GM23248 (cell line): ENCODE measurements at places on chromosomes 2 and 18. TPM values are rescaled to one million over a fixed set of nuclear protein-coding genes. Genes with fewer than 3 reads are reported as not detected.

The TUBB8B gene
- total RNA-seq: not detected in 2 replicates

The MC4R gene
- total RNA-seq: 0.32 TPM in 1 of 2 replicates, not detected in the other

The RAB17 gene
- total RNA-seq: 0.76 and 1.7 TPM in 2 replicates

The IL37 gene
- not detected in 2 replicates for total RNA-seq

The ITGA6 gene
- 45.4 and 47.7 TPM in 2 replicates for total RNA-seq

The SLC66A3 gene
- 34.9 and 46.4 TPM in 2 replicates for total RNA-seq

- no peak overlapping the region for H3K27ac ChIP-seq
- H3K4me3 ChIP-seq: peak overlapping the region; percentile 27
- no peaks in the 10 kb centered on the region for H3K27me3 ChIP-seq
- H3K36me3 ChIP-seq: no peaks in the 10 kb centered on the region
- DNase-seq: peak; percentile 53
Observed at GRCh38 chr2:48332286-48332685, 197.7 kb upstream of the STON1 start.

GRCh38 chr2:229160180-229160579 is 110.9 kb downstream of the PID1 start:
- H3K4me3 ChIP-seq: no peak overlapping the region
- no peaks in the 10 kb centered on the region for H3K36me3 ChIP-seq
- H3K4me1 ChIP-seq: no peaks in the 10 kb centered on the region
- H3K27me3 ChIP-seq: no peaks in the 10 kb centered on the region
- H3K27ac ChIP-seq: no peak overlapping the region

DNA sequence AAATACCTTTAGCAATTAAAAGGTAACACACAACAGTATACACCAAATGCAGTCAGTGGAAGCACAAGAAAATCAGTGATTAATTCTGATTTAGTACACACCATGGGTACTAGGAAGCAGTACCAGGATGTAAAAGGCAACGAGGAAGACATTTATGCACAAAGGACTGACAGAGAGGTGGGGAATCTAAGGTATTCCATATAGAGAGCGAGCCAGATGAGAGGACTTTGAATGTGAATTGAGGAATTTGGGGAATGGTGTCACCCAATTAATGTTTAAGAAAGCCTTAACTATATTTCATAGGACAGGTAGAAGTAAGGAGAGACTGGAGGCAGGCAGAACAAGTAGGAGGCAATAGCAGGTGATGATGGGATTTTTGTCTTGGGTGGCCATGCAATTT is 11.7 kb downstream of the CPS1 start:
- no peak overlapping the region for H3K4me3 ChIP-seq
- no peak overlapping the region for H3K27ac ChIP-seq
- no peaks in the 10 kb centered on the region for H3K36me3 ChIP-seq
- no peak for DNase-seq
- no peaks in the 10 kb centered on the region for H3K4me1 ChIP-seq

DNA sequence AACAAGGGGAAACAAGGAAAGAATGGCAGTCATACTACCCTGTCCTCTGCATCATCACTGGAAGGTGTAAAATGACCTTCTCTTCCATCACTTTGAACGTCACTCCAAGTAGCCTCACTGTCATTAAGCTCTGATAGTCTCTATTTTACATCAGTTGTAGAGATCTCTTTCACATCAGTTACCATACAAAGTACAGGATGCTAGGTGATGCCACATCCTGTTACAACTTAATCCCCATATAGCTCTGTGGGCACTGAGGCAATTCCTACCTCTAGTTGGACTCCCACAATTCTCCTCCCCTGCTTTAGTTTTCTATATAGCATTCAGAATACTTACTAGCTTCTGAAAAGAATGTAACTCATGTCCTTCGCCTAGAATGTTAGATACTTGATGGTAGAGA is 55.1 kb upstream of the TTC27 start:
- DNase-seq: no peak
- H3K36me3 ChIP-seq: peaks cover 21% of the 10 kb centered on the region
- no peaks in the 10 kb centered on the region for H3K27me3 ChIP-seq
- H3K27ac ChIP-seq: no peak overlapping the region
- no peaks in the 10 kb centered on the region for H3K4me1 ChIP-seq
- H3K4me3 ChIP-seq: no peak overlapping the region

- H3K27ac ChIP-seq: no peak overlapping the region
- H3K27me3 ChIP-seq: no peaks in the 10 kb centered on the region
Observed at GRCh38 chr2:220103596-220103995, 476.2 kb downstream of the SLC4A3 start.

DNA sequence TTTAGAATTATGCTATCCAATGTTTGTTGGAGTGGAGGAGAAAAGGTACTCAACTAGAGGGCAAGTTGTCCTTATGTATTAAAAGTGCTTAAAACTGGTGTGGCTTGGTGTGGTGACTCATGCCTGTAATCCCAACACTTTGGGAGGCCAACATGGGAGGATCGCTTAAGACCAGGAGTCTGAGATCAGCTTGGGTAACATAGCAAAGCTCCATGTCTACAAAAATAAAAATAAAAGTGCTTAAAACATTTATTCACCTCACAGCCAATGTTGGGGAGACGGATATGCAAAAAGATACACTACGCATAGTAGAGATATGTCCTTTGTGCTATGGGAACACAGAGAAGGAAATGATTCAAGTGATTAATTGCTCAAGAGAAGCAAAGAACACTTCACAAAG is 19.3 kb upstream of the TNFAIP6 start:
- no peak overlapping the region for H3K4me3 ChIP-seq
- DNase-seq: peak; percentile 41
- H3K27me3 ChIP-seq: no peaks in the 10 kb centered on the region
- H3K27ac ChIP-seq: peak overlapping the region; percentile 43
- no peaks in the 10 kb centered on the region for H3K36me3 ChIP-seq
- peaks cover 28% of the 10 kb centered on the region for H3K4me1 ChIP-seq

DNA sequence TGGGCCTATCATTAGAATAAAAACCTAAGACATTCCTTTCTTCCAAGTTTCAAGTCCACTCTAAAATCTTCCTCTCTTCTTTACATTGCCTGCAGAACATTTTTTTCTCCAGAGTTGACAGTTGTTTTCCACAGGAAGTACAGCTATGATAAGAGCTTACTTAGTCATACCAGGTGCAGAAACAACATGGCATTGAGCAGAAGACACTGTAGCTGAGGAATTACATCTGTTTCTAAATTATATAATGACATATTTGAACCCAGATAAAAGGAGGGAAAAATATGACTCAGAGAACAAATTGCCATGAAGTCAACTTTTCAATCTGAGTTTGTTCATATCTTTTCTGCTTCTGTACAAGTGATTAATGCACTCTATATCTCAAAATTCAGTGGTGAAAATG is 30.2 kb downstream of the CMPK2 start:
- no peak for DNase-seq
- H3K4me3 ChIP-seq: no peak overlapping the region
- no peaks in the 10 kb centered on the region for H3K36me3 ChIP-seq
- no peaks in the 10 kb centered on the region for H3K27me3 ChIP-seq

GRCh38 chr2:71173096-71173495 is 42.7 kb downstream of the MPHOSPH10 start:
- H3K27me3 ChIP-seq: peaks cover 3% of the 10 kb centered on the region; the same call in 1 of the 2 replicates
- no peak overlapping the region for H3K27ac ChIP-seq
- no peaks in the 10 kb centered on the region for H3K4me1 ChIP-seq
- no peaks in the 10 kb centered on the region for H3K36me3 ChIP-seq
- no peak overlapping the region for H3K4me3 ChIP-seq

DNA sequence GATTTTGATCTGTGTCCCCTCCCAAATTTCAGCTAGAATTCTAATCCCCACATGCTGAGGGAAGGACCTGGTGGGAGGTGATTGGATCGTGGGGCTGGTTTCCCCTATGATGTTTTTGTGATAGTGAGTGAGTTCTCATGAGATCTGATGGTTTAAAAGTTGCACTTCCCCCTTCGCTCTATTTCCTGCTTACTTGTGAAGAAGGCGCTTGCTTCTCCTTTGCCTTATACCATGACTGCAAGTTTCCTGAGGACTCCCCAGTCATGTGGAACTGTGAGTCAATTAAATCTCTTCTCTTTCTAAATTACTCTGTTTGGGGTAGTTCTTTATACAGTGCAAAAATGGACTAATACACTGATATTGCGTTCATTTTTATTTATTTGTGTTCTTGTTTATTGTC is 636.8 kb upstream of the LINC00305 start:
- no peaks in the 10 kb centered on the region for H3K4me1 ChIP-seq
- no peaks in the 10 kb centered on the region for H3K27me3 ChIP-seq
- DNase-seq: no peak
- H3K4me3 ChIP-seq: no peak overlapping the region
- no peak overlapping the region for H3K27ac ChIP-seq
- no peaks in the 10 kb centered on the region for H3K36me3 ChIP-seq
